AG09309 (cell line): ENCODE measurements at places on chromosomes 2 and 18.
A peak's percentile ranks its signal among the peaks of the same experiment; 100 is the strongest.

DNA sequence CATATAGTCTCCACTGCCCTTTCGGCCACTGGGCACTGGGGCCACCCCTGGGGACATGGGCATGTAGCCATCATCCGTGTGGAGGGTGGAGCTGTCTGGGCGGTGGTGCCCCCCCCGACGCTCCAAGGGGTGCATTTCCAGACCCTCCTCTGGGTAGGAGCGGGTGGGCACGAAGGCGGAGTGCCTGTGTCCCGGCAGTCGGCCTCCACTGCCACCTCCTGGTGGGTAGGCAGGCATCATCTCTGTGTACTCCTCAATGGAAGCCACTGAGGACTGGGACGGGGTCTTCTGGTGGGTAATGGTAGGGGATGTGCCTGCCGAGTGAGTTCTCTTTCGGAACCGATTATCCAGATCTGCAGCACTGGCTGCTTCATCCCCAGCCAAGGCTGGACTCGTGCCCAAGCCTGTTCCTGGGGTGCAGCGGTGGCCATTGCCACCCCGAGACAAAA, 2.8 kb downstream of the IRS1 start:
- no peak for DNase-seq

DNA sequence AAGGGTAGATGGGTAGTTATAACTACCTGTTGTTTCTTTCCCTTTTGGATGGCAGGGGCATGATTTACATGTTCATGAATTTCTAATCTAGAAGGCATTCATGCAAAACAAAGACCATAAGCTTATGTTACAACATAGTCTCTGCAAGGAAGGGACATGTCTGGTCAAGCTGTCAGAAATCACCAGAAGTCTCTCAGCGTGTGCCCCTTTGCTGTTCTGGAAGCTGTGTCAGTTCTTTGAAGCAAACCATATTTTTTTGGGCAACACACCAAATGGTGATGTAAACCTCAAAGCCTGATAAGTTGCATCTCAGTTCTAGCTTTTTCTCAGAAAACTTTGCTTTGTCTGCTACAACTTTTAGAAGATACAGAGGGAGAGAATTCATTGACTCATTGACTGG, 173.5 kb upstream of the CTAGE1 start:
- no peak for DNase-seq

GRCh38 chr2:184078496-184078895, 519.8 kb upstream of the ZNF804A start:
- no peak for DNase-seq

- DNase-seq = no peak
Measured at GRCh38 chr18:45252474-45252873, 362.8 kb upstream of the SLC14A2 start.

- peak; percentile 81 for DNase-seq
Measured at GRCh38 chr18:77065221-77065981, 67.2 kb downstream of the MBP start.

DNA sequence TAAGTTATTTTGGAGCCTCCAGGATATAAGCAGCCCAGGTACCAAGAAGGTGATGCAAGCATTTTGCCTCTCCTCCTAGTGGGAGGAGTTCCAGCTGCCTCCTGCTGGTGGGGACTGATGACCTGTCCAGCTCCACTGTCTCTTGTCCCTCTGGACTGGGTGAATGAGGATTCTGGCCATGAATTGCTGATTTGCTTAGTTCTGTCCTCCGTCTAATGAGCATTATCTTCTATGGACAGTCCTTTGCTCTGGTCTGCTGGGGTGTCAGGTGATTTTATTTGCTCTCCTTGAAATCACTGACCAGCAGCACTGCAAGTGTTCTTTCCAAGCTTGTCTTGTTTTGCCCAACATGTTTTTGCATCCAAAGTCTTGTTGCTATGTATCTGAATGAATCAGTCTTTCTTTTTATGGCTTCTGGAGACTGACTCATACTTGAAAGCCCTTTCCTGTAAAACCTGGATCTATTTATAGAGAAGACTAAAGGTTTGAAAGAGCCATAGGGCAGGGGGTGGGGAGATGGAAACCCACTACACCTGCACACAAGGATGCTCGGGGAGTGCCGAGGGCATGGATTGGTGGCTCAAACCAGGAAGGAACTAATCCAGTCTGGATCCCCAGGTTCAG, 40.5 kb upstream of the EFHD1 start:
- peak; percentile 83 for DNase-seq

GRCh38 chr2:43032213-43033015, 194.0 kb downstream of the ZFP36L2 start:
- no peak for DNase-seq

GRCh38 chr2:98568161-98568956, 40.0 kb downstream of the COA5 start:
- peak; percentile 20 for DNase-seq

- no peak for DNase-seq
Measured at GRCh38 chr2:232697807-232698110, 628 bp downstream of the GIGYF2 start.

GRCh38 chr2:230691005-230691647, 21.5 kb upstream of the CAB39 start:
- DNase-seq = no peak

DNA sequence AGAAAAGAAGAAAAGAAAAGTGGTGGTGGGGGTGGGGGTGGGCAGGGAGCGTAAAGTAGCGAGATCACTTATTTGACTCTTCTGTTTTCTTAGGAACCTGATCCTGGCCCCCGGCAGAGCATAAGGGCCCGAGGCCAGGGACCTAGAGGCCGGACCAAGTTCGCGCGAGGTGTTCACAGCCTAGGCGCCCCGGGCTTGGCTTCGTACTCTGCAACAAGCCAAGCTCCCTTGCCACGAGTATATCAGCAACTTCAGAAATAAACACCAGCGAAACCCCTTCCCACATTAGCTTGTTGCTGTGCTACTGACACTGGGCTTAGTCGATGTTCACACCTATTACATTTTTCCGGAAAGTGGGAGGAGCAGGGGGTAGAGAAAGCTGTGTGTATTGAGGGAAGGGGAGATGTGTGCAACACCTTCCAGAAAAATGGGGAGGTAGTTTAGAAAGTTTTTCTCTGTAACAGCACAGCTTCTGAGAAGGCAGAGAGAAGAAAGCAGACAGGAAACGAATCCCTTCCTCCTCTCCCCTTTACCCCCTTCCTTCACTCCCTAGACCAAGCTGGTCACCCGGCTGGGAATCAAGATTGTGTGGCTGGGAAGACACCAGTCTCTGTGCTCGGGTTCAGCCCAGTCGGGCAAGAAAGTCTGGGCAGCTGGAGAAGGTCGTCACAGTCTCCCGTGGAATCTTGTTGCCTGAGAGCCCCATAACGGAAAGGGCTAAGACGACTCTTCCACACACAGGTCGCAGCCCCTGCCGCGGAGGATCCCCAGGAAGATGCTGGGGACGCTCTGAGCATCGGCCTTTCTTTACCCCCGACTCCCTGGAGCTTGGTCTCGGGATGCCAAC, 12.0 kb upstream of the SATB2 start:
- DNase-seq = no peak

DNA sequence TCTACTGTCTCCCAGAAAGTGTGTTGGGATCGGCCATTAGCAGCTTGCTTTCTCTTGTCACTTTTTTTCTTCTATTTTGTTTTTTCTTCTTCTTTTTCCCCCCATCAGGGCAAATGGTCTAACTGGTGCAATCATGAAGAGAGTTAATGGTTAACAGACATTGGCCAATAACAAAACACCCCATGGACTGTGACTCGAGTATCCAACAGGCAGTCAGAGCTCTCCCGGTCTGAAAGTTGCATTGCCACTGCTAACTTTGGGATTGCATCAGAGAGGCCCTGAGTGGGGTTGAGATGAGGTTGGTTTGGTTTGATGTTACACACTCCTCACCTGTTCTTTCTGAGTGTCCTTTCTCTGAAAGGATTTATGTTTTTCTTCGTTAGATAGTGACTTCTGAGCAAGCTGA, 12.9 kb upstream of the SNORC start:
- peak; percentile 20 for DNase-seq

- DNase-seq = no peak
Measured at GRCh38 chr18:8229787-8230186, 379.4 kb upstream of the RAB12 start.

- DNase-seq = no peak
Measured at GRCh38 chr2:211144078-211144477, 587.7 kb downstream of the CPS1 start.

- DNase-seq = no peak
Measured at GRCh38 chr2:197416268-197416667, 18.6 kb downstream of the SF3B1 start.

DNA sequence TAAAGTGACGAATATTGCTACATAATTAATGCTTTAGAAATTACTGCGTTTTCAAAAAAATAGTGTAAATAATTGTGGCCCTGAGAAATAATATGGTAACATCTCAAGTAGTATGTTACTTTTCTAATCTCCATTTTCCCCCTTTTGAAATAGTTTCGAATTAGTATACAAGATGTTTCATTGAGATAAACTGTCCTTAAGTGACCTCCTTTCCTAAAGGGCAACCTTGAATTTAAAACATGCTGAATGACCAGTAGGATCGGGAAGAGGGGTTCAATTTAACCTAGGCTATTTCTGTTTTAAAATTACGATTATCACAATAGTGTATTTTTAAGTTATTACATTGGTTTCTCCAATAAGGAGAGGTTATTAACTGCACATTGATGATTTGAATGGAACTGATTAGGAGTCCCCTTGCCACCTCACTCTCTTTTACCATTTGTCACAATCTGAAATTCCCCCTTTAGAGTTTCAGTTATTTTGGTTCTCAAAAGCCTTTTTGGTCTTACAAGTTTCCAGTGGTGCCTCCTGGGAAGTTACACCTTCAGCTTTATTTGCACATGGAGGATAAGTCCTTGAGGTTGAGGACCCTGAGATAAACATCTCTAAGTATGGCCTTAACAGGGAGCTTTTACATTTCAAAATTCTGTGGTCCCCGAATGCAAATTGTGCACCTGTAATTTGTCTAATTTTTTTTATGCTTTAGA, 2.3 kb downstream of the ACTR3 start:
- no peak for DNase-seq

GRCh38 chr2:210170196-210170445, 1.1 kb downstream of the KANSL1L start:
- DNase-seq = no peak

- DNase-seq = peak; percentile 46
Measured at GRCh38 chr2:206981739-206982340, 42.5 kb downstream of the CPO start.

GRCh38 chr2:105541189-105542050, 142.6 kb upstream of the FHL2 start:
- DNase-seq = no peak

DNA sequence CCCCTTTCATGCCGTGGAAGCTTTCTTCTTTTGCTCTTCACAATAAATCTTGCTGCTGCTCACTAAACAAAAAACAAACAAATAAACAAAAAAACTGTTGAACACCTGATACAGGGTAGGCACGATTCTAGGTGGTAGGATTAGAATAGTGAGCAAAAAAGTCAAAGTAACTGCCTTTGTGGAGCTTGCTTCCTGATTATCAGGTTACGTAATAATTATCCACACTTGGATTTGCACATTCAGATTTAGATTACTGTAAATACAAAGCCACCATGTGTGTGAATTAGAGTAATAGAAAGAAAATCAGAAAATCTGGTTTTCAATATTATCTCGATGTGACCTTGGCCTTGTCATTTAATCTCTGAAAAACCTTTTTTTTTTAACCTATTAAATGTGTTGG, 307.1 kb downstream of the NRXN1 start:
- no peak for DNase-seq

GRCh38 chr2:196528486-196529223, 110.9 kb upstream of the CCDC150 start:
- DNase-seq = no peak

GRCh38 chr18:73979742-73980141, 167.9 kb downstream of the FBXO15 start:
- peak; percentile 41 for DNase-seq

GRCh38 chr2:67812682-67813081, 250.1 kb downstream of the C1D start:
- DNase-seq = no peak

DNA sequence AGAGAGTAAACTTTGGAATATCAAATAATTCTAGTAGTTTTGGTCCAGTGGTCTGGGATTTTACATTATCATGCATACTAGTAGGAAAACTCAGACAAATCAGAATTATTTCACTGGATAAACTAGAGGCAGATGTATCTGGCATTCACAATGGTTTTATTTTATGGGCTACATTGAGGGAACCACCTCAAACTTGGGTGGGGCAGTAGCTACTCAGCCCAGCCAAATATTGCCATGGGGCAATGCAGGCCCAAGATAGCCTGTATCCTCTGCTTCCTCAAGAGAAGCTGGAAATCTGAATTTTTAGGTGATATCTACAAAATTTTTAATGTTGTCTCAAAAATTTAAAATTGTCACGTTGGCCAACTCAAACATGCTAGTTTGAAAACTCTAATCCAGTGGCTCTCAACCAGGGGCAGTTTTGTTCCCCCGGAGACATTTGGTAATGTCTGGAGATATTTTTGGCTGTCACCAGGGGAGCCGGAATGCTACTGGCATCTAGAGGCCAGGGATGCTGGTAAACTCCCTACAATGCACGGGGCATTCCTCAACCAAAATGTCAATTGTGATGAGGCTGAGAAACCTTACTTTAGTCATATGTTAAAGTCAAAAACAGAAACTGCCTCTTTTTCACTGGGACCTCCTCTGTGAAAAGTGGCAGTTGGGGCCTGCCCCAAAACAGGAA, 172.8 kb upstream of the SPRED2 start:
- DNase-seq = no peak
